ENCODE measurements at places on chromosomes 4 and X.

DNA sequence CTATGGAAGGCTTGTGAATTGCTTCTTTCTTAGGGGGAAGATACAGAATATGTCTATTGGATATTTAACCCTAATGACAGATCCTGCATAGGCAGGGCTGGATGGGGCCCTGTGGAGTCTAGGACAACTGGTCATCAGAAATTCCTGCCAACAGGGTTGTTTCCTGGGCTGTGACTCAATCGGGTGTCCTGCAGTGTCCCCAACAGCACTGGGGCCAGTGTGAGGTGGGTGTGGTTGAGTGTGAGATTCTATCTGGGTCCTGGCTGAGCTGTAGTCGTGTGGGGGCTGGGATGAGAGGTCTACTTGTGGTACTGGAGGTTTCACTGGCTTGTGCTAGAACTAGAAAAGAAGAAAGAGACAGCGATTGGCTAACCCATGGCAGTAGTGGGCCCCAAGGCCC, 87.3 kb upstream of the WDR1 start:
- DNase-seq, result no peak

- no peak for DNase-seq
Measured at GRCh38 chr4:108166038-108166437, 2.7 kb downstream of the LEF1 start.

GRCh38 chrX:146615628-146616348, 193.8 kb upstream of the CXorf51B start:
- no peak for DNase-seq

GRCh38 chr4:18566970-18567799, 545.6 kb upstream of the LCORL start:
- no peak for DNase-seq

DNA sequence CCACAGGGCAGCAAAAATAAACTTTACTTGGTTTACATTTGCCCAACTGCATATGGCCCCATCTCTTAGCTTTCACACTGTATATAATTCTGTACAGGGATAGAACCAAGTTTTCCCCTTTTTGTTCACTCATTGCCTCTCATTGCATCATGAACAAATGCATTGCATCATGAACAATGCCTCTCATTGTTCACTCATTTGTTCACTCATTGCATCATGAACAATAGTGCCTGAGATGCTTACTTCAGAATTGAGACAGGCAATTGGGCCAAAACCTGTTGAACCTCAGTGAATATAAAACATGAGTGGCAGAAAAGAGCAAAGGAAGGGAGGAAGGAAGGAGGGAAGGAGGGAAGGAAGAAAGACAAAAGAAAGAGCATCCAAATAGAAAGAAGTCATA, 98.2 kb downstream of the SOWAHB start:
- no peak for DNase-seq

GRCh38 chr4:33057736-33058135, 2337.6 kb downstream of the PCDH7 start:
- no peak for DNase-seq

- DNase-seq, result no peak
Measured at GRCh38 chr4:128519163-128519830, 231.7 kb upstream of the PGRMC2 start.

DNA sequence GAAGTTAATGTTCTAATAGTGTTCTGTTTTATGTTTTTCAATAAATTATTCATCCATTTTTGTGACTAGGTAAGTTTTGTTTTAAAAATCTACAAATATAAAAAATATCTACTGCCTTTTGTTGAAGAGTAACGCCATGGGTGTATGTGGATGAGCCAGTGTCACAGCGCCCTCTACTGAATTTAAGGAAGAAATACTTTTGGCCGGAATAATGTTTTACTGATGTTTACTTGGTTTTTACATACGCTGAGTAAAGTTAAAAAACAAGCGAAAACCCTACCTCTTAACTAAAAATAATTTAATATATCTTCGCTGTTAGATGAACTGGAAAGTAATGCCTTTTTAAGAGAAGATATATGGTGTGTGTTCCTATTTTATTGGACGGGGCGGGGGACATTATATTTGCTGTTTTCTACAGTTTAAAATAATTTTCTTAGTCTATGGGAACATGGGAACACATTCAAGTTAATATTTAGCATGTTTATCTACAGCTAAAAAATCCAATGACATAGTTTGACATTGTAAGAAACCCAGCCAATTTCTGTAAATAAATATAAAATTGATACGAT, 86.1 kb downstream of the CPE start:
- no peak for DNase-seq

- DNase-seq, result no peak
Measured at GRCh38 chr4:149914119-149915115, 98.8 kb upstream of the IQCM start.

DNA sequence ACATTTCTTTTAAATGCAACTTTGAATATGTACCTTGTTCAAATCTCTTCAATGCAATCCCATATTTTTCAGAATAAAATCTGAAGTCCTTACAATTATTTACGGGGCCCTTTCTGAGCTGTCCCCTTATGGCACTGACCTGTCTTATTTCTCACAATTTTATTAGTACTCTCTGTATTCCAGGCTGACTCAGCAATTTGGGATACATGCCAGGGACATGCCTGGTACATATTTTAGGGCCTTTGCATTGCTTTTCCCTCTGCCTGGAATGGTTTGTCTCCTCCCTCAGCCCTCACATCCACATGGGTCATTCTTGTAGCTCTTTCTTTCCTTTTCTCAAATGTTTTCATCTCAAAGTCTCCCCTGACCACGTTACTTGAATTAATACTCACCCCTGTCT, 172.2 kb upstream of the TECRL start:
- no peak for DNase-seq

DNA sequence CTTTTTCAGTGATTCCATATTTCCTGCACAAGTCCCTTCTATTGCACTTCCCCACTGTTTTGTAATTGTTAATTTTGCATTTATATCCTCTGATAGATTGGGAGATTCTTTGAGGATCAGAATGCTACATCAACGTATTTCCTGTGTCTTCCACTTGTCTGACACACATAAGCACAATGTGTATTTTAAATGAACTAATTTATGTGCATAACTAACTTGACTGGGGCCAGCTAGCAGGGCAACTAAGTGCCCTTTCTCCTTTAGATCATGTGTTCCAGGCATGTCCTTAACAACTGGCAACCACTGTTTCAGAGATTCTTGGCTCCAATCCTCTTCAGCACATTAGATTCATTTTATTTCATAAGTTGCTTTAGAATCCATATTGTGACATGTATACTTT, 15.7 kb upstream of the UCP1 start:
- no peak for DNase-seq

DNA sequence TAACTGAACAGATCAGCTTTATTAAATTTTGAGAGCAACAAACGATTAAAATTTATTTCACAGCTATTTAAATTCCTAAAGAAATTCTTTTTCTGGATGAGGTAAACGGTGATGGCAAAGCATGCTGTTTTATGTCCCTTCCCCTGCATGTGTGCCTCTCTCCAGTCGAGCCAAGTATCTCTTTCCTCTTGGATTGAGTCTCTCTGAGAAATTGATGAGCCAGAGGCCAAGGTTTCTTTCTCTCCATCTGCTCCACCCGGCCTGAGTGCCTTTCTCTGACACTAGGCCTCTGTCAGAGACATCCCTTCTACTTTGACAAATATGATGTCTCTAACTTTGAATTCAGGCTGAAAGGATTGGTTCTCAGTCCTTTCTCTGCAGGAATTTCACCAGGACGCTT, 42.6 kb upstream of the PARM1 start:
- no peak for DNase-seq

- no peak for DNase-seq
Measured at GRCh38 chrX:139691843-139692505, 16.0 kb downstream of the MCF2 start.

DNA sequence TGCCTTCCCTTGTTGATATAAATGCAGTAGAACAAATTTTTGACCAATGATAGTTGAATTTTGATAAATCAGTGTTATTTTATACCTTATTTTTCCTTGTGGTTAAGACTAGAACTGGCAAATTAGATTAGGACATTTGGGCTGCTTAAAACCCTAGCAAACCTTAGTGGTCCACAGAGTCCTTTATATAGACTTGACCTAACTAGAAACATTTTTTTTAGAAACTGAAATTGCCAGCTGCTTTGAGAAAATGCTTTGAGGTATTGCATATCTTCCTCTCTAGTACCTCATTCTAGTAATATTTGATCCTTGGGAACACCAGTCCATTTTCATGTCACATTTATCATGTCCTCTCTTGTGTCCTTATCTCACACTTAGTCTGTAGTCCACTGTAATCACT, 580.3 kb downstream of the FSTL5 start:
- no peak for DNase-seq

GRCh38 chr4:21888195-21888976, 60.2 kb downstream of the KCNIP4 start:
- no peak for DNase-seq

DNA sequence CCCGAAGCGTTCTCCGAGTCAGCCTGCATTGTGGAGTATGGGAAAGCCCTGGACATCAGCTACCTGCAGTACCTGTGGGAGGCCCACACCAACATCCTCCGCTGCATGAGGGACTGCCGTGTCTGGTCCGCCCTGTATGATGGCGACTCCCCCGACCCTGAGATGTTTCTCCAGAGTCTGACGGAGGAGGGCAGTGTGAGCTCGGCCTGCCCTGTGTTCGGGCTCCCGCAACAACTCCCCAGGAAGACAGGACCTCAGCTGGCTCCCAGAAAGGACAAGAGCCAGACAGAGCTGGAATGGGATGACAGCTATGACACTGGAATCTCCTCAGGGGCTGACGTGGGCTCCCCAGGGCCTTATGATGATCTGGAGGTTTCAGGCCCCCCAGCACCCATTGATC, 111.3 kb downstream of the GATB start:
- DNase-seq, result no peak

DNA sequence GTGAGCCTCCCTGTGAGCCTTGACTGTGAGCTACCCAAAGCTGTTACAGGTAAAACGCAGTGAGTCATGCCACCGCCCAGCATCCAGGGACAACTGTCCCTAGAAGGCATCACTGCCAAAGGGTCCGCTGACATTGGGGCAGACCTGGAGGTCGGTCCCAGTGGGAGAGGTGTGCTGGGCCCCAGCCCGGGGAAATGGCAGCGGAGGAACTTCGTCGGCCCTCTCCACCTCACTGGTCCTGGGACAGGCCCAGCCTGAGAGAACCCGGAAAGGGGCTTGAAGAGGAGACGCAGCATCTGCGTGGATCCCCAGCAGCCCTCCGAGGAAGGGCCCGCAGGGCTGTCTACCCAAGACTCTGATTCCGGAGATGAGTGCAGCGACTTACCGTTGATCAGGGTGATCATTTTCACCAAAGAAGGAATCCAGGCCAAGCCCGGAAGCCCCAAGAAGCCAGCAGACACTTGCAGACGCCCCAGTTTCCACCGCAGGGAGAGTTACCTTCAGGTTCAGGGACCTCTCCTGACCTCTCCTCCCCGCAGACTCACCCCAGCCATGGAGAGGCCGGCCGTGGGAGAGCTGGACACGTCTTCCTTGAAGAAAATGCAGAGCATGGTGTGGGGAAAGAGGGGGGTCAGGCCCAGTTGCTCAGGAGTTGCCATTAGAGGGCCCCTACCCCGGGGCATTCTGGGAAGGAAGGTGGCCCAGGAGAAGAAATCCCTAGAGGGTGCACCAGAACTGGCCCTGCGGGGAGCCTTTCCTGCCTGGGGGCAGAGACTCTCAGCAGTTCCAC, 51.2 kb downstream of the CXorf49B start:
- no peak for DNase-seq

DNA sequence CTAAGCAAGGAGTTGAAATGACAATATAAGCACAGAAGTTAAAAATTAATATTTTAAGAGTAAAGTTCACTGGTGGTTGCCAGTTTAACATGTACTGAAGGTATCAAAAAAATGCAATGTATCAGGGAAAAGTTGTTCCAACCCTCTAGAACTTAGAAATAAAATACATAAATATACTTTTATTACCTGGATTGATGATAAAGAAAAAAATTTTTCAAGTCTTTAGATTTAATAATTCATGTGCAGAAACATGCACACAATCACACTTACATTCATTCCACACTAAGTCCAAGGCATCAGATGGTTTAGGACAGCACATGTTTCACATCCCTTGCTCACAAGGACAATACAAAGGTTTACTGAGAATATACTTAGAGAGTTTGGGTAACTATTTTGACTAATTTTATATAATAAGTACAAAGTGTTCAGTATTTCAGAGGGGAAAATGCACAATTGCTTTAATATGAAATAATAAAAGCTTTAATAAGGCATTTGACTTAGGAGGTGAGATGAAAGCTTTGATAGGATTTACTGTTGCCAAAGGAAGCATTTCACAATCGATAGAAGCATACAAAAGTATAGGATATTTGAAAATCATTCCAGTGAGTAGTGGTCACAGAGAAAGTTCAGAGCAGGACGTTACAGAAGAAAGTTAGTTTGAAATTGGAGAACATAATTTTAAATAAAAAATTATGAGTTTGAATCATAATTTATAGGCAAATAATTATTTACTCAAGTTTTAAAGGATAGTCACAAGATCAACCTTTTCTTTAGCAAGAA, 392 bp upstream of the UGT2A3 start:
- DNase-seq, result no peak

GRCh38 chr4:87322754-87323153, at the start of gene HSD17B13:
Gene HSD17B13 (minus strand): TSS chr4:87322882. CDS start chr4:87322841, 41 bp downstream.
- no peak for DNase-seq

- DNase-seq, result no peak
Measured at GRCh38 chrX:49237060-49237459, 1.8 kb downstream of the CCDC22 start.

GRCh38 chr4:7083597-7084563, 16.0 kb upstream of the GRPEL1 start:
- no peak for DNase-seq

DNA sequence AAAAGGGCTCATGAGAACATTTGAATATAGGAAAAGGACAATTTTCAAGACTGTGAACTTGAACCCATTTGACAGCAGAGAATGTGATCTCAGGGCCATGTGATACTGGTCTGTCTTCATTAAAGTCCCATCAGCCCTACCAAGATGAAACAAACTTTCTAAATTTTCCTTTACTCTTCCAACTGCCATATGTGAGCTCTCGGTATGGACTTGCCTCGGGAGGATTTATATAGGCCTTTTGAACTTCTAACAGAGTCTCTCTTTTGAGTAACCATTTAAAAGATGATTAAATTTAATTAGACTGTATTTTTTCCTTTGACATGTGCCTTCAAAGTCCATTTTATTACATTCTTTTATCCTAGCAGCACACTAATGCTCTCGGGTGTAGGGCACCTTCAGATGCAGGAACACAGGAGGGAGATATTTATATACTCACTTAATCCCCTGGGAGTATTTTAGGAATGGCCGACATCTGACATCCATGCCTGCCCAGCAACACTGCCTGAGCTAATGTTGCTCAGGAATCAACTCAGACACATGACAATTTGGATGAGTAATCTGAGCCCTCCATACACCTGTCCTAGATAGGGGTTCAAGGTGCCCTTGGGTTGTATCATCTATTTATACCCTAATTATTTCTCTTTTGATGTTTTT, 155.0 kb downstream of the SLC7A11 start:
- no peak for DNase-seq
